ENCODE measurements at places on chromosomes 7 and 10.

DNA sequence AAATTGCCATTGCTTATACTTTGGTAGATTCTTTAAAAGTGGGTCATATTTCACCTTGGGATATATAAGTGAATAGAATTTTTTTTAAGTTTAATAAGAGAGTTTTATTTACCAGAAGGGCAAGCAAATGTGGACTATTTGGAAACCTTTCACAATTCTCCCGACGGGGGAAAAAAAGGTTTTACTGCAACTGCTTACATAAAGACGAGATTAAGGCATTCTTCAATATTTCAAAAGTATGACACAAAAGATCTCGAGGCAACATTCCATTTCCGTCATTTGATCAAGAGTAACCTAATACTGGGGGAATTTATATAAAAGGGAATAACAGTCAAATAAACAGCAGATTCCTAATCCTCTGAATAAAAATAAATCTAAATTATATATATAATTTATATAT lies 28.5 kb downstream of the HYCC1 start:
- DNase-seq, result no peak

DNA sequence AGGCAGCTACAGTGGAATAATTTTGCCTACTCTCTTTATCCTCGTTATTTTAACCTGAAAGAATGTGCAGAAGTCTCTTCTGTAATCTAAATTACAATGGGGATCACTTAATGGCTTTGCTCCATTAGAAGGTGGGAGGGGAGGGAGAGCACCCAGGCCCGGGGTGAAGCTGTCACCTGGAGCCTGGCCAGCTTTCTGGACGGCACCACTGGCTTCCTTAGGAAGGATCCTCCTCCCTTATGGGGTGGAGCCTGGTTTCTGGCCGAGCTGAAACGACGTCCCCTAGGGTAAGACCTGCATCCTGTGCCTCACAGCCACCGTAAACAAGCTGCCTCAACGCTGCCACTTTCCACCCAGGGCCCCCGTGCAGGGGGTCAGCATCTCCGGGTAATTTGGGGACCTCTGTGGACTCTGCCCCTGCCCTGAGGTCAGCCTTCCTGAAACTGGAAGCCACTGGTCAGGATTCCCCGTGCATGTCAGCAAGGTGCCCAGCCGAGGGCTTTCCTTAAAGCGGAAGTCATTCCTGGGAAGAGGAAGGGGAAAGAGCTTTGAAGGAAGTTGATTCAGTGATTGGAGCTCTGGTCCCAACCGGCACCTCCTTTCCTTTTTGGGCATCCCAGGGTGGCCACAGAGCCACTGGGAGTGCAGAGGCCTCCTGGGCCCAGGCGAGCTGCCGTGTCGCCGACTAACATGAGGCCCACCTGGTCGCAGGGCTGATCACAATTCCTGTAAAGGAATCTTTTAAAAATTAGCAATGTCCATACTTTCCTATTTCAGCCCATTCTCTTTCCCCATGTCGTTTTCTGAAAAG lies 569.1 kb downstream of the DNAJB6 start:
- no peak for DNase-seq

DNA sequence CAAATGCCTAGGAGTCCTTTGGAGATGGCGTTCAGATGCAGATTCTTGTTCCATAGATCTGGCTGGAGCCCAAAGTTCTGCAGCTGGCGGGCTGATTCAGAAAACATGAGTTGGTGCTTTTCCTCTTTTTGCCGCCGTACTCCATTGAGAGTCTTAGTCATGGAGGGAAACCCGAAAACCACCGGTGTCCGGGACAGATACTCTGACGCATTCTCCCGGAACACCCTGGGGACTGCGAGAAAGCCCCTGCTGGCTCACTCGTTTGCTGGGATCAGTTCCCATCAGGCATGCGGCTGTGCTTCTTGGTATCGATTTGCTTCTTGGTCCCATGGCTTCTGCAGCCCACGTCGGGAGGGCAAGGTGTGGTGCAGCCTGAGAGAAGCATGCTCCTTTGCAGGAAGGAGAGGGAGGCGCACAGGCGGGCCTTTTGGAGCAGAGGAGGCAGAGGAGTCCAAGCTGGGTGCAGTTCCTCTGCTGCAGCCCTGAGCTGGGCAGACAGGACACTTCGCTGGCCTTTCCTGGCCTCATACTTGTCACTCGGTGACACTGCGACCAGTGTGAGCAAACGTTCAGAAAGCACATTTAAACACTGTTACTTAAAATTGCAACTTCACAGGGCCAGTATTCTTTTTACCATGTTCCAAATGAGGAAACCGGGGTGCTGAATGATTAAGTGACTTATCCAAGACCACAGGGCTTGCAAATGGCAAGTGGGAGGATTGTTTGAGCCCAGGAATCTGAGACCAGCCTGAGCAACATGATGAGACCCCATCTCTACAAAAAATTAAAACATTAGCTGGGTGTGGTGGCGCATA lies 30.6 kb upstream of the PFKFB3 start:
- no peak for DNase-seq

DNA sequence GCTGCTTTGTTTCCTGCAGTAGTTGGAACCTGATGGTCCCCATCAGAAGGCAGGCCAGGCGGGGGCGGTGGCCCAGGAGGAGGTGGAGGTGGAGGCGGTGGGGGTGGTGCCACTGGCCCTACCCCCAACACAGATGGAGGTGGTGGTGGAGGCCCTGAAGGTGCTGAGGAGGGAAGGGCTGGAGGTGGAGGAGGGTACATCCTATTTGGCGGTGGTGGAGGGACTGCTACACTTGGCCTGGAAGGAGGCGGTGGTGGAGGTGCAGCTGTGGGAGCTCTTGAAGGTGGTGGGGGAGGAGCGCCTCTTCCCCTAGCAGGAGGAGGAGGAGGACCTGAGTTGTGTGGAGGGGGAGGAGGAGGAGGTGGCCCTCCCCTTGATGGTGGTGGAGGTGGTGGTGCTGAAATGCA lies 36.8 kb downstream of the LMOD2 start:
- DNase-seq, result no peak

GRCh38 chr7:110835849-110836248 lies 255.1 kb upstream of the LRRN3 start:
- DNase-seq, result no peak
